ENCODE measurements at places on chromosomes 2 and 18.
A peak's percentile ranks its signal among the peaks of the same experiment; 100 is the strongest.

DNA sequence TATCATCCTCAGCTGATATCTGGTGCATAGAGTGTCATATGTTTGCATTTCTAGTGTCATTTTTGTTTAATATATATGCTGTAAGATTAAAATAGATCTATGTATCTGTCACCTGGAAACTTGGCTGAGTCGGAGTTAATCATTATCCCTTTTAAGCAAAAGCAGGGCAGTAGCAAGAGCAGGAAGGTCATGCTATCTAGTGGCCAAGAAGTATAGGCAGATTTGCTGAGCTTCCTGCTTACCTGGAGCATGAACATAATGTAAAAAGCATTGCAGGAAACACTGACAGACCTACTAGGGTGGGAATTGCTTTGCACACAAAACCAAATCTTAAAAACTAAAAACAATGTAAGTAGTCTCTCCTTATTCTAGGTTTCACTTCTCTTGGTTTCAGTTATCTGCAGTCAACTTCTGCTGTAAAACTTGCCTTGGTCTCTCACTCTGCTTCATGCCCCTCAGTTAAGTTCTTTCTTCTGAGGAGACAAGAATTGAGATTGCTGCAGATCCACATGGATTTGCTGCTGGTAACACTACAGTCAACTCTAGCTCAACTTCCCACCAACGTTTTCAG lies 295.3 kb downstream of the CDH7 start:
- DNase-seq: no peak

GRCh38 chr2:169324581-169325260 lies 37.6 kb downstream of the LRP2 start:
- no peak for DNase-seq

GRCh38 chr18:72986103-72986502 lies 118.3 kb upstream of the NETO1 start:
- no peak for DNase-seq

- DNase-seq: no peak
Measured at GRCh38 chr2:23532391-23533337, 147.7 kb downstream of the KLHL29 start.

GRCh38 chr2:101704046-101704466 lies 6.5 kb downstream of the MAP4K4 start:
- DNase-seq: peak; percentile 78

GRCh38 chr18:77464917-77465316 lies 215.3 kb downstream of the GALR1 start:
- no peak for DNase-seq

GRCh38 chr2:5756272-5756671 lies 64.1 kb downstream of the SOX11 start:
- no peak for DNase-seq

DNA sequence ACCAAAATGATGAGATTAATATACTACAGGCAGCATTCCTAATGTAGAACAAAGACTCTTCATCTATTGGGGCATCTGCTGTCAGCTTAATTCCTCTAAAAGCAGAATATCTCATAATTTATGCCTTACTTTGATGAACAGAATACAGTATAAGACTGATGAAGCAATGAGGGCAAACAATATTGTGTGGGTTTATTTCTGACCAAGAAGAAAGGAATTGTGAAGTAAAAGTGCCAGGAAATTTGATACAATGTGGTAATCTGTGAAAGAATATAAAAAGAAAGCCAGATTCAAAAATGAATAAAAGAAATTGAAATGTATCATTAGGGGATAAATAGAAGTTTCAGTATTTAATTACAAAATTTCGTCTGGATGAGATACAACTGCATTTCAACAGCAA lies 78.8 kb upstream of the TTC21B start:
- DNase-seq: no peak

DNA sequence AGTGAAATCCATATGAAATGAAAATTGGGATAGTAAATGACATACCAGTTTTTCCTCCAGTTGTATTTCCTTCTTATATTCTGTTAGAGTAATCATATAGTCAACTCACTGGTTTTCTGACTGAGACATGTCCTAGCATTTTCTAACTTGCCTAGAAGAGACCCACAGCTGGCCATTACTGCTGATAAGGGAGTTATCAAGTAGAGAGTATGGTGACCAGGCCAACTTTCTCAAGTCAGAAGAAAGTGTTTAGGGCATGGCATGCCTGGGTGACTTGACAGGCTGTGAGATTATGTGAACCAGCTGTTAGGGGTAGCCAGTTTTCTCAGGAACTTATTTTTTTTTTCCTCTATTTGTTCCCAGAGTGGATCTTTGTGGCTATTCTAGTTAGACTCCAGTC lies 81.2 kb downstream of the GPD2 start:
- DNase-seq: no peak

- no peak for DNase-seq
Measured at GRCh38 chr2:226835420-226835795, 446 bp upstream of the RHBDD1 start.

- no peak for DNase-seq
Measured at GRCh38 chr2:31219131-31219969, 2.0 kb upstream of the CAPN14 start.

GRCh38 chr18:64618390-64618789 lies 469.5 kb upstream of the LINC00305 start:
- no peak for DNase-seq

DNA sequence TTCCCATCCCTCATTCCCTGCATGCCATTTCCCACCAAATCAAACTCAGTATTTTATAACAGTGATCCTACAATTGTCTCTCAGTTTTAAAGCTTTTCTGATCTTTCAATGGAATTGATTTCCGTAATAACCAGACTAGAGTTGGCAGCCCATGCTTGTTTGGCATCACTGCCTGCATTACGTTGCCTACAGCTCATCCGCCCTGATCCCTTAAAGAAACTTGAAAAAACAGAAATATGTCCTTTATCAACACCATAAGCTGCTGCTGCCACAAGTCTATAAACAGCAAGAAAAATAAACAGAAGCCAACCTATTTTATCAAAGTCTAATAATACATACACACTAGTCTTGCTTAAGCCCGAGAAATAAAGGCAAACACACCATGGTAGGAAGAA lies 331.0 kb downstream of the METTL4 start:
- no peak for DNase-seq

DNA sequence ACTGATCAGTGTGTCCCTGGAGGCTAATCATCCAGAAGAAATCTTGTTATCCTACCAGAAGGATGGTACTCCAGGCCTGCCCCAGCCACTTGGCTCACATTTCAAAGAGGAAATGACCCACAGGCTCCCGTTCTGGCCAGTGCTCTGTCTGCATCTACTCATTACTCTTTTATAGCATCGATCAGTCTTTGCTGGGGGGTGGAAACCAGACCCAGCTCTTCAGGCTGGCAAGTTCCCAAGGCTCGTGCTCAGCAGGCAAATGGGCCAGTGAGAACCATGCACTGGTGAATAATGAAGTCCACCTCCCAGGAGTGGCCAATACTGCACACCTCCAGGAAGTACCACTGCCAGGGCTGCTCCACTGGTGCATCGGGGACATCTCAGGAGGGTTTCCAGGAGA lies 38.8 kb downstream of the DNER start:
- no peak for DNase-seq

DNA sequence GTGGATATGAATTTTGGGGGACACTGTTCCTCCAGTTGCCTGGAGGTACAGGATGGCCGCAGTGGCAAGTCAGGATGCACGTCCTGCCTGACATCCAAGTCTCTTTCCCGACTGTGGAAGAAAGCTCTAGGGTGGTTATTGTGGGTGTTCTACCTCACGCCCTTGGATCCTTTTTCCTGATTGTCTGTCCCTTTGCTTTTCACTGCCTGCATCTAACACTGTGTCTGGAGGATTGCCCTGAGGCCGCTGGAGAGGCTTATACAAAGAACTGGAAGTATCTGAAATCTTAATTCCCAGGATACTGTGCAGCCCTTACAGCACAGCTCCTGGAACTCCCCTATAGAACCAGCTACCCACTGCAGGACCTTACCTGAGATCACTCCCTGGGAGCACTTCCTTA lies 250.5 kb downstream of the TFCP2L1 start:
- no peak for DNase-seq

DNA sequence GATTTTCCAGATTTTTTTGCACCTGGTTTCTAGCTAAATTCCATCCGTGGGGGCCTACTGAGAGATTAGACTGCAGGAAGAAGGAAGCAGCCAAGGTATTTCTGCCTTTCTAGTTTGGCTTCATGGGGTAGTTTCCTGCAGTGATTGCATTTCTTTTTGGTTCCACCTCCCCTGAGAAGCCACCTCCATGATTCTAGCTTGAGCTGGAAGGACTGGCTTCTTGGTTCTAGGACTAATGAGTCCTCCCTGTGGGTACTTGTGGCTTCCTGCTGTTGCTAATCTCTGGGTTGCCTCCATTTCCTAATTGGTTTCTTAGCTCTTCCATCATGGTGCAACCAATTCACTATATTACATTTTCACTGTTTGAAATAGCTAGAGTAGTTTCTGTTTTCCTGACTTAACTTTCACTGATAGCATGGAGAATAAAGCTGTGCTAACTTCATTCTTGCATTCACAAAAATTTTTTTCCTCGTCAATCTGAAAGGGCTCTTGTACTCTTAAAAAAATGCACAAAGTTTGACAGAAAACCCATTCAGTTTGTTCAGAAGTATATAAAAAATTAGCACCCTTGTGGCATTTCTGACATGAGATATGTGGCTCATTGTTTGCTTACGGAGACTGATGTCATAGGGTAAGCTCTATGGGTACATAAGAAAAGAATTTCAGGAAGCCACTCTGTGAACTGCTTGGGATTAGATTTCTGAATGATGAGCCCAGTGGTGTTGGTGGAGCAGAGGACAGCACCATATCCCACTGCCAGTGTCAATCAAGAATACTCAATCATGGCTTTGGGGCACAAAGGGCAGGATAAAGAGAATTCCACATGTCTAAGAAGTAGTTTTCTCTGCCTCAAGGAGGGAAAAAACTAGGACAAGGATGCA lies 242.8 kb upstream of the RBMS1 start:
- no peak for DNase-seq

- no peak for DNase-seq
Measured at GRCh38 chr2:17849275-17849674, 29.2 kb upstream of the KCNS3 start.

DNA sequence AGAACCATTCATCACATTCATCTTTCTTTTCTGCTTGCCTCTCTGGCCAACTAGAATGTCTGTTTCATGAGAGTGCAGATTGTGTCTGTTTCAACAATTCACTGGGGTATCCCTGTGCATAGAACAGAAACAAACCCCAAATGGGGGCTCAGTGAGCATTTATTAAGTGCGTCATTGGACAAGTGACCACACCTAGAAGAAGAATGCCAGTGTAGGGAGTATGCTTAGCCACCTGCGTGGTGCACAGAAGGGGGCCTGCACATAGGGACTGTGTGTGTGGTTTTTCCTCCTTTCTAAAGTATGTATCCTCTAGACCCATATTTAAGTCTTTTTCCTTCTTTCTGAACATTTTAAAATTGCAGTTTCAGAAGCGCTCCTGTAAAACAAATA lies 255.9 kb downstream of the AGAP1 start:
- DNase-seq: no peak

- DNase-seq: no peak
Measured at GRCh38 chr2:50018292-50018691, 864.0 kb upstream of the FSHR start.

- DNase-seq: no peak
Measured at GRCh38 chr2:38499548-38500282, 103.0 kb downstream of the HNRNPLL start.

DNA sequence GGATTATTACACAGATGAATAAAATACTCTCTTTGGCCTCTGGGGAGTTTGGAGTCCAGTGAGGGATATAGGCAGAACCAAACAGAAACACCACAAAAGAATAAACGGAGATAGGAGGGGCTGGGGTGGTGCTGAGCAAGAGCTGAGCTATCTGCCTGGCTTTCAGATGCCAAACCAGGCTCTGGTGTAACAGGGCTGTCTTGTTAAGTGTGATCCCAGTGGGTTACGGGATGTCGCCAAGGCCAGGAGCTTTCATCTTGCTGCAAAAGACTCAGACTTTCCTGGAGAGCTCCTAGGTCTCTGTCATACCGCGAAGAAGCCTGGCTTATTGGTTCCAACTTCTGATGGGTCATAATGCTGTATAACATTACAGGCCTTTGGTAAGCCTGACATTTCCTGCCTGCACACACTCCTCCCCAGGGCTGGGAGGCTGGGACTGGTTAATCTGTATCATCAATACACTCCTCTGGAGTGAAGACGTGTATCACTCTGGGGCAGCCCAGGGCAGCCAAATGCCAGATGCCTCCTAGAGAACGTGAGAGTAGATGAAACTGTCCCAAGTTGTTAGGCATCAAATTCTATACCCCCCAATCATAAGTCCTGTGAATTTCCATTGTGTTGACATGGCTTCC lies 60.5 kb downstream of the STPG4 start:
- DNase-seq: no peak

DNA sequence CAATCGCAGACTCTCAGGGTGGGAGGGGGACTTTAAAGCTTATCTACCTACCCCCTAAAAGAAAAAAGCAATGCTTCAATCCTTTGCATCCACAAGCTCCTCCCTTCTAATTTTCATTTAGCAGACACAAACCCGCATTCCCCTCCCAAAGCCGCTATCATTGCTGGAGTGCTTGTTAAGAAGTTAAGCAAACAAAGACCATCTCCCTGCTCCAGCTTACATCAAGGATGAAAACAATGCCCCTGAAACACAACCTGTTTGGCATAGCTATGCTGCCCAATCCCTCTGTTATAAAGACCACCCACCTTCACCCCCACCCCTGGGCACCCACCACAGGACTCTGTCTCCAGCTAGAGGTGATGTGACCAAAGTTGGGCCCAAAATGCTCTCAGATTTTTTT lies 33.0 kb downstream of the REEP1 start:
- DNase-seq: no peak

DNA sequence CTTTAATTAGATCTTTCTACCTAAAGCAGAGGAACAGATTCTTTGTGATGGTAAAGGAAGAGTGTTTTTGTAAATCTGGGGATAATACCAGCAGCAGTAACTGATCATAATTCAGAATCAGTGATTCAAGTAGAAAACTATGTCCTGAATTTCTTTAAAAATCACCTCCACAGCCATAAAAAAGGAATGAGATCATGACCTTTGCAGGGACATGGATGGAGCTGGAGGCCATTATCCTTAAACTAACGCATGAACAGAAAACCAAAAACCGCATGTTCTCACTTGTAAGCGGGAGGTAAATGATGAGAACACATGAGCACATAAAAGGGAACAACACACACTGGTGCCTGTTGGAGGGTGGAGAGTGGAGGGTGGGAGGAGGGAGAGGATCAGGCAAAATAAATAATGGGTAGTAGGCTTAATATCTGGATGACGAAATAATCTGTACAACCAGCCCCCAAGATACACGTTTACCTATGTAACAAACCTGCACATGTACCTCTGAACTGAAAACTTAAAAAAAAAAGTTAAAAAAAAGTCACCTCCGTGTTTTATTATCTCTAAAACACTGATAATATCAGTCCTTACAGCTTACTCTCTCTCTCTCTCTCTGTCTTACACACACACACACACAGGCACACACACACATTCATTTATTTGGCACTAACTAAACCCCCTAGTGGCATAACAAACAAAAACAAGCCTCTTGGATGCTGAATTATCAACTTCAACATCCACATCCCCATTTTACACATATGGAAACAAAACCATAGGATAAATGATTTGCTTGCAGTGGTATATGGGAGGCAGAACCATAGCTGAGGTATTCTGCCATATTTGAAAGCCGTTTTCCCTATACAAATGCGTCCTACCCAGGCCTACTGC lies 1.4 kb downstream of the TM4SF20 start:
- no peak for DNase-seq

- no peak for DNase-seq
Measured at GRCh38 chr2:45209875-45210274, 200.6 kb upstream of the SIX2 start.

Data from GM04504 (cell line).